Activated naive CD8-positive, alpha-beta T cell treated with anti-CD3 and anti-CD28 coated beads, Interleukin-2, amount 10 ng/mL, durations not matched to agents 7 days and 5 days (primary cell): ENCODE measurements at places on chromosomes 5 and 9. TPM values are rescaled to one million over a fixed set of nuclear protein-coding genes. Genes with fewer than 3 reads are reported as not detected.

Gene CLTB
- total RNA-seq, result 53.1 TPM

Gene OTULINL
- 67.7 TPM for total RNA-seq

DNA sequence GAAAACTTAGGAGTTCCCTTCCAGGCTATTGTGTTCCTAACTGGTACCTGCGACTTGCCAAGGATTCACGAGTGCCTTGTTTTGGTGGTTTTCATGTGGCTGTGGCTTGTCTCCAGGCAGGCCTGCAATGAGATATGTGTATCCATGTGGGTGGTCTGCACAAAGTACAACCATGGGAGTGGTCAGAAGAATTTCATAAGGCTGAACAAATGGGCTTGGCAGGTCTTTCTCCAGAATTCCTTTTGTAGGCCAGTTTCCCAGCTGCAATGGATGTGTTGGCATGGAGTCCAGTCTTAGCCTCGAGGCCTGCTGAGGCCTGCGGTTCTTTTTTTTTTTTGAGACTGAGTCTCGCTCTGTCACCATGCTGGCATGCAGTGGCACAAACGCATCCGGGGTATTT is 28.8 kb upstream of the MELK start:
- DNase-seq, result no peak

- no peak for DNase-seq
Measured at GRCh38 chr9:12813960-12814876, 39.4 kb downstream of the LURAP1L start.

- no peak for DNase-seq
Measured at GRCh38 chr5:75727931-75728330, 10.7 kb upstream of the POC5 start.

DNA sequence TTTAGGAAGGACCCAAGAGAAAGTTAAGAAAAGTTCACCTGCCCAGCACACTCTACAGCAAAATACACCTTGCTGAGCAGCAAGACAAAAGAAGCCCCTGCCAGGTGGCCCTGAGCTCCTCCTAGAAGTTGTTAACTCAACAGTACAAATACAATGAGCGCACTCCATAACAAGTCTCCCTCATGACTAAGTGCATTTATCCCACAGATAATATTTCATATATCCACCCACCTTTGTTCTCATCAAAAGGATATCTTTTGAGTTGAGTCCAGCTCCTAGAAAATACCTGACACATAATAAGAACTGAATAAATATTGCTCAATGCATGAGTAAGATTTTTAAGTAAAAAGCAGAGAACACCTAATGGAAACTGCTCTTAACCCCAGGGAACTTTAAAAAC is 73.3 kb downstream of the ABCA1 start:
- DNase-seq, result no peak

DNA sequence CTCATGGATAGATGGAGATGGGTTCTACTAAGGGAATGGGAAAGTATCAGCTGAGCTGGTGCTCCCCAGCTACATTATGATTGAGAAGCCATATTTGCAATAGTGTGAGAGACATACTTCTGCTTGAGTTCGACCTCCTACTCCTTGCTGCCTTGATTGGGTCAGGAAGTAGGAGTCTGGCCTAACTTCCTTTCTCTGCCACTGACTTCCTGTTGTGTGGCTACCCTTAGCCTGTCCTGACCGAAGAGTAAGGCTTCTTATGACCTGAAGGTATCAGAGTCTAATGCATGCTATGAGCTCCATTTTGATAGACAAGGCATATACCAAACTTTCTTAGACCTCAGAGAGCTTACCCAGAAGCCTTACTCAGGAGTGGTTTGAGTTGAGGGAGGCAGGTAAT is 53.9 kb downstream of the OSTF1 start:
- no peak for DNase-seq

GRCh38 chr5:119379942-119380547 is 24.2 kb downstream of the TNFAIP8 start:
- no peak for DNase-seq

DNA sequence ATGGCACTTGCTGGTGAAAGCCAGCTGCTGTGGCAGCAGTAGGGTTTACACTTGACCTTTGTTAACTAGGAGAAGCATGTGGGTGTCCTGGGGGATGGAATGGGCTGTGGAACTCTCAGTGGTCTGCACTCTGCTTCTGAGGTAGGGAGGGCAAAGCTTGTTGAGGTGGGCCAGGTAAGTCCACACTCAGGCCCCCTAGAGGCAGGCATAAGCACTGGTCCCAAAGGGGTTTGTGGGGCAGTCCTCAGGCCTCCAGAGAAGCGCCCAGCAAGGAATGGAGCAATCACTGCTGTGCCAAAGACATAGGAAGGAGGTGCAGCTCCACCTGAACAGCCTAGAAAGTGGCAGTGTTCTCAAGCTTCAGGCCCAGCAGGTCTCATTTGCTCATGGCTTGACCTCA is 34.7 kb downstream of the INSL4 start:
- no peak for DNase-seq

GRCh38 chr5:66639037-66639436 is 42.8 kb downstream of the MAST4 start:
- no peak for DNase-seq

- DNase-seq, result no peak
Measured at GRCh38 chr9:108582726-108583125, 273.1 kb downstream of the ACTL7B start.

- no peak for DNase-seq
Measured at GRCh38 chr5:38452201-38452600, 104.2 kb downstream of the LIFR start.

GRCh38 chr9:98099898-98100297 is 19.1 kb downstream of the TRIM14 start:
- DNase-seq, result peak; percentile 25
